Stimulated activated CD4-positive, alpha-beta T cell treated with anti-CD3 and anti-CD28 coated beads, Interleukin-2, amount 100 ng/mL, for 4 hours (primary cell): ENCODE measurements at places on chromosomes 2 and 18.

DNA sequence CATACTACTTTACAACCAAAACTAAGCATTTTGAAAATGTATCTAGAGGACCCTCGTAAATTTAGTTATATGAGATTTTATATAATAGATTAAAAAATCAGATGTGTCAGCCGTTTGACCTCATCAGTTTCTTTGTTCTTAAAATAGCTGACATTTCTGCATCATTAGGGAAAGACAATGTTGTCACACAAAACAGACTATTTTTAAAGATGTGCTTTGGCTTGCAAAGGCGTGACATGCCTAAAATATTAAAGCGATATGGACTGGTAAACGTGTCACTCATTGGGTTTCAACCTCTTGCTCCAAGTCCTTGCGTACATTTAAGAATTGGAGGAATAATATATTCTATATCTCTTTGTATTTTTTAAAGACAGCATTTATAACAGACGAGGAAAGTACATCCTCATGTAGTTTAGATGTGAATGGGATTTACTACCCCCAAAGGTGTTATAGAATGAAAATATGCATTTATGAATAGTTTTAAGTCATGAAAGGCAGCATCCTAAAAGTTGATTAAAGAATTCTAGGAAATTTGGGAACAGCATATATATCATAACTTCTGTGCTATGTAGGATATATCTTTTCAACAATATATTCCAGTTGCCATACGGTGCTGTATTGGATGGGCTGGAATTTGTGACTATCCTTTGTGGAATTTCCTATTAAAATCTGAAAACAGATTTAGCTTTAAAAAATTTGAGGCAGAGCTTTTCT lies 3.8 kb downstream of the MYL12A start:
- DNase-seq, result no peak

DNA sequence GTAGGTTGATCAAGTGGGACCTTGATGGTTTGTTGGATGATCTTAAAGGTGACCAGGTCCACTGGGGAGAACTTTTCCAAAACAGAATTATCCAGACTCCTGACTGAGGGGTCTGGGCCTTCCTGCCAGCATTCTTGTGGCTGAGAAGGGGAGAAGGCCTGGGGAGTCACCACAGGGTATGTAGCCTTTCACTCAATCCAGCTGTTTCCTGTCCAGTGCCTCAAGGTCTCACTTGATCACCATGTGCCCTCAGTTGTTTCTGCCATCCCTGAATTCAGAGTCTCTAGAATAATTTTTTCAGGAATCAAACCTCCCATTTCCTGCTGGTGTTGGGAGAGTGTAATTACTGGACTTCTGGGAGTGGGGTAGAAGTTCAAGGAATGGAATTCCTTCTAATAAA lies 54.4 kb upstream of the TANC1 start:
- DNase-seq, result no peak

GRCh38 chr18:2912357-2913299 lies 65.8 kb downstream of the EMILIN2 start:
- DNase-seq, result no peak

DNA sequence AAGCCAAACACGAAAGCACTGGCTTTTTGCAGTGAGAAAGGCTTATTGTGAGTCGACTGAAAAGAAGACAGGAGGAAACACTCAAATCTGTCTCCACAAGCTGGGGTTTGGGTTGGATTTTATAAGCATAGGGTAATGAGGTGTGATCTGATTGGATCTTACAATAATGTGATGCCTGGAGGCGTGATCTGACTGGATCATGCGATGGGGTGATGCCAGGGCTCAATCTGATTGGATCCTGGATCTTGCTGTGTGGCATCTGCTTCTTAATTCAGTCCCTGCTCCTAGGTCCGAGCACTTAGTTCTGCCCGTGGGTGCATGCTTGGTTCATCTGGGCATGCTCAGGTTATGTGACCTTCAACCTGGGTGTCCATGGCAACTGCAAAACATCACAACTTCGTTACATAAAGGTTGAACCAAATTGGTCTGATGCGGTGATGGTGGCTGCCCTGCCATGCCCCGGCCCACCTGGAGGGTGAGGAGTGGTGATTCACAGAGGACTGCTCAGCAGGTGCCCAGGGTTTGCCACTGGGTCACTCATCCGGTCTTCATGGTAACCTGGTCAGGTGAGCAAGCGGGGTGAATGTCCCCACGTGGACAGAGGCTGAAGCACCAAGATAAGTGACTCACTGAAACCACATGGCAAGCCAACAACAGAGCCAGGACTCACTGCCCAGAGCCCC lies 111.0 kb downstream of the KCNF1 start:
- DNase-seq, result no peak

DNA sequence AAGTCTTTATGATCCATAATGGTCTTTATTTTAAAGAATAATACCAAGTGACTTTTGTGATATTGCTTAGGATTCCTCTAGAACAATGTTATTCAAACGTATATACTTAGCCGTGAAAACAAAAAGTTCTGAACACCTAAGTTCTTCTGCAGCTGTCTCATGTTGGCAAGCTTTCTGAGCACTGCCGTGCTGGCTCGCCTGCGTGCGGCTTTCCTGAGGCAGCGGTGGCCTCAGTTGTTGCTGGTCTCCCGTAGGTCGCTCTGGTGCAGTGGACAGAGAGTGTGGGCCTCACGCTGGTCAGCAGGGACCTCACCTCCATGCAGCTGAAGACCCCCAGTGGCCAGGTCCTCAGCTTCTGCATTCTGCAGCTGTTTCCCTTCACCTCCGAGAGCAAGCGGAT lies 66.8 kb upstream of the NFATC1 start:
- no peak for DNase-seq

DNA sequence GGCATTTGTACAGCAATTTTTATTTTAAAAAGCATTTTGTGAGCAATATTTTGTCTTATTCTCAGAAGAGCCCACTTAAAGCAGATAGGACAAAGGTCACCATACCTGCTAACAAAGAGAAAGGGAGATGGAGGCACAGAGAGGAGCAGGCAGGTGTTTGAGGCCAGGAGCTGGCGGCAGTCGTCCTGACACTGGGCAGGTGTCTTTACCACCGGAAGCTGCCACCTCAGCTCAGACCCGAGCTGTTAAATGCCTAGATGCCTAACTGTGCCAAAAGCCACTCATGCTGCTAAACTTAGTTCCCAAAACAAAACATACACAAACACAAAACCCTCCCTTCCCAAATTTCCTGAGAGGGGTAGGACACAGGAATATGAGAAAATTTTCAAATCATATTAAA lies 120.9 kb downstream of the CNTNAP5 start:
- DNase-seq, result no peak

DNA sequence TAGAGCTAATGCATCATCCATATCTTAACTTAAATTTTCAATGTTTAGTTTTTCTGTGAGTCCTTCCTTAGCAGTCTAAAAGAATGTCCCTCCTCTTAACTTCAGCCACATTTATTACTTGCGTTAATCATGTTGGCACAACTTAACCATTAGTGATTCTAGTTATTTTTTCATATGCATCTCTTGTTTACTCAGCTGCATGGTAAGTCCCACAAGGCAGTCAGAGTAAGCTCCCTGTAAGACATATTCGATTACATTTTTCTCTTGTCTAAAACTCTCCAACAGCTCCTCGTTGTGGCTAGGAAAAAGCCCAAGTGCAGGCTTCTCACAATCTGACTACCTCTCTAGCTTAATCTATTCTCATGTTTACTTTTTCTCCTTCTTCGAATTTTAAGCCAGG lies 2045.3 kb upstream of the PIK3C3 start:
- no peak for DNase-seq

DNA sequence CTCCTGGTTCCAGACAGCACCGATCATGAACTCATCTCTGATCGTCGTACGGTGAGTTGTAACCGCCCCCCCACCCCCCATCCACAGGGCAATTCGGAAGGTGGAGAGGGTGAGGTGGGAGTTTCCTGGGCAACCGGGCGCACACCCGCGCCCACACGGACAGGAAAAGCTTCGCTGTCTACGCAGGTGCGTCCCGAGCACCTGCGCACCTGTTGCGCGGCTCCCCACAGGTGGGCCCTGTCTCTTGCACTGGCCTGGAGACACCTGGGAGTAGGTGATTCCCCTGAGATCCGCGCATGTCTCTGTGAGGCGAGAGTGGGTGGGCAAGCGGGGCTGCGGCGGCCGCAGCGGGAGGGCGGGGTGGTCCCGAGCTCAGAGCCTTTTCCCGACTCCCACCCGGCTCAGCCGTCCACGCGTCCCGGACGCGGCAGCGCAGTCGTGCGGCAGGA lies 459 bp upstream of the ATP6V1C2 start:
- DNase-seq, result no peak

DNA sequence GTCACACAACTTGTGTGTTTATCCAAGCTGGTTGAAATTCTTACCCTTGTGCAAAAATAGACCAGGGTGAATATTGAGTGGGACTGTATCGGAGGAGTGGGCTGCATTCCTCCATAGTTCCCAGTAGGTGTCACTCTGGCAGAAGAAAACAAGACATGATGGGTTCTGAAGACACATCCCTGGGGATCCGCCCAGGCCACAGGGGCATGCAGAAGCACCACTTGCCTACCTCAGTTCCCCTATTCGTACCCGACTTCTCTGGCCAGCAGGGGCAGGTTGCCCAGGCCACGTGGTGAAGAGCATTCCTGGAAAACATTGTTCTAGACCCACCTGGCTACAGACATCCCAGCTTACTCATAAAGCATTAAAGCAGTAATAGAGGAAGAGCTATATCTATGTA lies 168.2 kb downstream of the FAM210A start:
- no peak for DNase-seq

- no peak for DNase-seq
Observed at GRCh38 chr2:236380051-236380612, 115.9 kb upstream of the ASB18 start.

DNA sequence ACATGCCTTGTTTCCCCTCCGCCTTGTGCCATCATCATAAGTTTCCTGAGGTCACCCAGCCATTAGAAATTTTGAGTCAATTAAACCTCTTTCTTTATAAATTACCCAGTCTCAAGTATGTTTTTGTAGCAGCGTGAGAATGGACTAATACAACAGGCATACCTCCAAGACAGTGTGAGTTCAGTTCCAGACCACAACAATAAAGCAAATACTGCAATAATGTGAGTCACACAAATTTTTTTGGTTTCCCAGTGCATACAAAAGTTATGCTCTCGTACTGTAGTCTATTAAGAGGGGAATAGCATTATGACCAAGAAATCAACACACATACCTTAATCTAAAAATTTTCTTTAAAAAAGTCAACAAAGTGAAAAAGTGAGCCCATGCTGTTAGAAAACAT lies 217.2 kb downstream of the NR4A2 start:
- no peak for DNase-seq
